ENCODE measurements at places on chromosomes 1 and 21. TPM values are rescaled to one million over a fixed set of nuclear protein-coding genes. Genes with fewer than 3 reads are reported as not detected.

The ARHGAP30 gene
- not detected for total RNA-seq

The SLC25A34 gene
- total RNA-seq, result 0.65 TPM

The HLCS gene
- total RNA-seq, result 27.6 TPM

The GJC2 gene
- 2.0 TPM for total RNA-seq

The FMO2 gene
- 7.4 TPM for total RNA-seq

The WNT2B gene
- 1.8 TPM for total RNA-seq

The USP48 gene
- 131 TPM for total RNA-seq

The CAPN8 gene
- total RNA-seq, result not detected

The GFI1 gene
- total RNA-seq, result 0.65 TPM

The PPIAL4G gene
- not detected for total RNA-seq

The POU3F1 gene
- not detected for total RNA-seq

The TRIM63 gene
- 1.5 TPM for total RNA-seq
